Activated CD4-positive, alpha-beta T cell treated with anti-CD3 and anti-CD28 coated beads, Interleukin-2, amount 10 ng/mL, durations not matched to agents 7 days and 5 days (primary cell): ENCODE measurements at places on chromosomes 1 and 21.

- DNase-seq: no peak
These were observed 13.2 kb downstream of the TMEM269 start for GRCh38 chr1:42797979-42798378.

GRCh38 chr1:36753451-36753850 is 270.7 kb upstream of the CSF3R start:
- no peak for DNase-seq

- DNase-seq: no peak
These were observed 11.6 kb downstream of the KRTAP24-1 start for GRCh38 chr21:30271156-30271555.

- DNase-seq: no peak
These were observed 42.8 kb downstream of the CAPN9 start for GRCh38 chr1:230790026-230790425.

DNA sequence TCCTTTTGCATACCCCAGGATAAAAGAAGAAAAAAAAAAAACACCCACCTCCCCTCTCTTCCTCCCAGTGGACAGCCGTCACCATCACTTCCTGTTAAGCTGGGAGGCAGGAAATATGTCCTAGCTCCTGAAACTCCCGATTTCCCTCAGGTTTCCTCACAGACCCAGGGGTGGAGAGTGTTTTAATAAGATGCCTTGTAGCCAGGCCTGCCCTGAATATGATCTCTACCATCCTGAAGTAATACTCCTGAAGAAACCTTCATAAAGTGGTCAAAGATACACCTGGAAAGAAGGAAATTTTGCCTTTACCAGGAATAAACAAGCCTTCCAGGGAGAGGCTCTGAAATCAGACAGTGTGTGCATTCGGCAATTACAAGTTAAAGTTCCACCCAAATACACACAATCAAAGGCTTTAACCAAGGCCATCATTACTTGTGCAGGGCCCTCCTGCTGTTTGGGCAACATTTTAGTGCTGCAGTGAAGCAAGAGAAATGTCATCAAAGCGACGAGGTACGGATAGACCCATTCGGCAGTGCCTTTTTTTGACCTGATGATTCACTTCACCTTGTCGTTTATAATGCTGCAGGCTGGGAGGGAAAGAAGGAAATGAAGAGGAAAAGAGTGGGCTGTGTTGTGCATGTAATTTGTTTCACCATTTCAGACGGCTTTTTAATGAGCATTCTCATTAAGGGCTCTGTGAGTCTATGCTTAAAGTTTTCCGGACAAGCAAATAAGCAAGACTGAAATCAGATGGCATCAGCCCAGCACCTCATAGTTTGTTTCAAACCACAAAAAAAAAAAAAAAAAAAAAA is 41.0 kb upstream of the RASAL2 start:
- no peak for DNase-seq

DNA sequence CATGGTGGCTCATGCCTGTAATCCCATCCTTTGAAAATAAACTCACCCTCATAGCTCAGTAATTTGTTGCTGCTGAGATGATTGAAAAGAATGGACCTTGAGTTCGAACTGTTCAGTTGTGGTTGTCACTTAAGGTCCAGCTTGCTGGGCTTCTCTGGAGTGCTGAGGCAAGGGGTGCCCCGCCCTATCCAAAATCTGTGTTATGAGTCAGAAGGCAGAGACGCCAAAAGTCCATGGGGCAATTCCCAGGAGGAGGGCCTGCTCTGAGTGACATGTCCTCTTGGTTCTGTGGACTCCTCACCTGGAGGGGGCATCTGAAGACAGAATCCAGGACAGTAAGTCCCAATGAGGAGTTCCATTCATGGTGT is 64.8 kb downstream of the MYOM3 start:
- no peak for DNase-seq

DNA sequence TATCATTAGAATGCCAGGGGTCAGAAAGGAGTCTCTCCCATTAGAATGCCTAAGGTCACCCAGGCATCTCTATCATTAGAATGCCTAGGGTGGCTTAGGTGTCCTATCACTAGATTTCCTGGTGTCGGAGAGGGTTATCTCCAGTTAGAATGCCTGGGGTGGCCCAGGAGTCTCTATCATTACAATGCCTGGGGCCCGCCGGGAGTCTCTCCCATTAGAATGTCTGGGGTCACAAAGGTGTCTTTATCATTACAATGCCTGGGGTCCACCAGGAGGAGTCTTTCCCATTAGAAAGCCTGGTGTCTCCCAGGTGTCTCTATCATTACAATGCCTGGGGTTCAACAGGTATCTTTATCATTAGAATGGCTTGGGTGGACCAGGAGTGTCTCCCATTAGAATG is 56.2 kb downstream of the RNF187 start:
- no peak for DNase-seq

DNA sequence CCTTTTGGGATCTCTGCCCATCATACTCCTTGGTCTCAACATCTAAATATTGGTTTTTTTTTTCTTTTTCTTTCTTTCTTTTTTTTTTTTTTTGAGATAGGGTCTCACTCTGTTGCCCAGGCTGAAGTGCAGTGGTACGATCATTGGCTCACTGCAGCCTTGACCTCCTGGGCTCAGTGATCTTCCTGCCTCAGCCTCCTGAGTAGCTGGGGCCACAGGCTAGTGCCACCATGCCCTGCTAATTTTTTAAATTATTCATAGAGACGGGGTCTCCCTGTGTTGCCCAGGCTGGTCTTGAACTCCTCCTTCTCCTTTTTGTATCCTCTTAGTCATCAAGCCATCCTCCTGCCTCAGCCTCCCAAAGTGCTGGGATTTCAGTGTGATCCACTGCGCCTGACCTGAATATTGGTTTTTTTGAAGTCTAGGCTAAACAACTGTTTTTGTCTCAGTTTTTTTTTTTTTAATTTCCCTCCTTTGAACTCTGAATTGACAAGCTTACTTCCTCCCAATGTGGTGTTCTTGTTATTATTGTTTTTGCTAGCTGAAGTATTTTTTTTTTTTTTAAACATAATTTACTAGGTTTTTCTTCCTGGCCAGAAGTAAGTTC is 30.9 kb downstream of the MAPKAPK2 start:
- no peak for DNase-seq

DNA sequence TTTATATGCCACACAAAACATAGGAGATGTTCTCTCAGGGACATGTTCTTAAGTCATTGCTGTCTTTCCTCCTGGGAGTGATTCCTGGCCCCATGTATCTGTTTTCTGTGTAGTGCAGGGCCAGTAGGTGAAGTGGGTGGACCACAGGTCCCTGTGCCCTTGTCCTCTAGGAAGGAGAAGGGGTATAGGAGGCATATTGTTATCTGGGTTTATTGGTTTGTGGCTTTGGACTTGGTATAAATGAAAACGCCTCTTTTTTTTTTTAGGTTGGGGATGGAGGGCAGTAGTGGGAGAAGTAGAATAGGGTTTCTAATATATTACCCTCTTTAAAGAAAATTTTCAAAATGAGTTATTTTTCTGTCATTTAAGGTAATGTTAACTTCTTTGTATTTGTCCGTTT is 29.4 kb downstream of the DYRK1A start:
- no peak for DNase-seq

DNA sequence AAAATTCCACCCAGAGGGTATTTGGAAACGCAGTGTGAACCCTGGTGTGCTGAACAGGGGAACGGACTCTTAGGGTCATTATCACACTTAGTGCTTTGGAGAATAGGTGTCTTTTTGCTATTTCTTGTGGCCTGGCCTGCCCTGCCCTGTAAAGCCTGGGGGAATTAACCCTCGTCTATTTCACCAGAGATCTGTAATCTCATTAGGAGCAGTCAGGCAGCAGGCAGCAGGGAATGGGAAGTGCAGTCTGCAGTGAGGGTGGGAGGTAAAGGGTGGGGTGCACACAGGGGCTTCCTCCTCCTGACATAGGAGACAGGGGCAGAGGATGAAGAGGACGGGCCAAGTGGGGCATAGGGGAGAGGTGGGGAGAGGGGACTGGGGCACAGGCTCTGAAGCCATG is 1.1 kb upstream of the SLC1A7 start:
- DNase-seq: no peak

DNA sequence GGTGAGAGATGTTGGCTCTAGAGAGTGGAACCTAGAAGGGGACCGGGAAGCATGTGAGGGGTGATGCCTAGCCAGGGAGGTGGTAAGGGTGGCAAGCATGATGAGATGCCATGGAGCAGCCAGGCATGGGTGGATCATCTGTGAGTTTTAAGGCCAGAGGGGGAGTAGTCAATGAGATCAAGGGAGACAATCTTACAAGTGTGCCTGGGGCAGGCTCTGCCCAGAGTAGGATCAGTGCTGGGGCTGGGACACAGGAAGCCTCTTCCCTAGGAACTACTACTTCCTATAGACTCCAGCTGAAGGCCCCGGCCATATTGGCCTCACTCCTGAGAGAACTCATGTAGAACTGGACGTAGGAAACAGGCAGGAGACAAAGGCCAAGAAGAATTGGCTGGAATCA is 192.4 kb upstream of the CSF3R start:
- DNase-seq: no peak

- no peak for DNase-seq
These were observed 65.4 kb downstream of the AK4 start for GRCh38 chr1:65213271-65214023.

DNA sequence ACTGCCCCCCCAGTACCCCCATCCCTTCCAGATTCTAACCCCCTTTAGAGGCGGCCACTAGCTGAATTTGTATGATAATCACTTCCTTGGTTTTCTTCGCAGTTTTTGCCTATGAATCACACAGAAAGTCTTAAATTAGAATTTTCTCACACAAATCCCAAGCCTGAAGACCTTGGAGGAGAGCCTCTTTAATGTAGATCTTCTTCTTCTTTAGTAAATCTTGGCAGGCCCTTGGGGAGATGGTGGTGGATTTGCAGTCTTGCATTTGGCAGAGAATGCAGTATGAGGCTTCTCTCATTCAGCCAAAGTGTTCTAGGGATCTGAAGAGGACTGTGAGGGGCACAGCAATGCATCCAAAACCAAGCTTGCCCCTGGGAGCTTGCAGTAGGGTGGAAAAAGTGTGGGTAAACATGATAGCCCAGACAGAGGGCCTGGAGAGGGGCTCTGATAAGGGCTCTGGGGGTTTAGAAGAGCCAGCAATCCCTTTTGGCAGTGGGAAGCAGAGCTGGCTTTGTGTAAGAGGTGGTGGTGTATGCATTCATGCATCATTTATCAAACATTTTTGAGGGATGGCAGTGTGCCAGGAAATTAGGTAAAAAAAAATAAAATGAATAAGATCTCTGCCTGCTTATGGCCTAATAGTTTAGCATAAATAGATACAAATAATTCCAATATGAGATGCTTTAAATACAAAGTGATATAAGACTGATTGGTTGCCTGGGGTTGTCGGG is 7.7 kb upstream of the CDC42 start:
- no peak for DNase-seq

DNA sequence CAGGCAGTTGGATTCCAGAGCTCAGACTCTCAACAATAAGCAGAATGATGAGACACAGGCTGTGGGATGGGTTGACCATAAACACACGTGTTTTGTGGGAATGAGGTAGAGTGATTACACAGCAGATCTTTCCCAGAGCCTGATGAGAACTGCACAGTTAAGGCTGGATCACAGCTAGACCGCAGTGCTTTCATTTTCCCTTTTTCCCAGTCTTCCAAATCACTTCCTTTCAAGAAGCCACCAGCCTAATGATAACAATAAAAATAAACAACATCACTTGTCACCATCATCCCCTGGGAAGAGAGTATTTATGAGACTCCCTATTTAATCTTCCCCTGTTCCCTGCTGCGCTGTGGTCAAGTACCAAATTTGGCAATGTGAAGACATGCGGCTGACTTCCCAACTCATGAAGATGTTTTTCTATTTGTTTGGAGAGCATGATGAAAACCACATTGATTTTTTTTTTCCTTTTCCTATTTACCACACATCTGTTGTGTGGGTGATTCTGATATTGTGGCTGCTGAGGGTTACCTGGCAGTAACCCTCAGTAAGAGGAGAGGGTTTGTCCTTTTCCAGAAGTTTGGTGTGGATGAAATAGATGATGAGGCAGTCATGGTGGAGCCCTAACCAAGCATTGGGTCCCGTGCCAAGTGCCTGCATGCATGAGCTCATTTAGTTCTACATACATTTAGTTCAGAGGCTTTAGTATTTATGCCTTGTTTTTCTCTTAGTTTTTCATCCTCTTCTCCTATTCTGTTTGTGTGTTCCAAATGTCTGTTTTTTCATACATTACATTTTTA is 248.9 kb upstream of the HOOK1 start:
- no peak for DNase-seq

GRCh38 chr1:242178924-242179708 is 180.2 kb upstream of the MAP1LC3C start:
- DNase-seq: no peak

- peak; percentile 6 for DNase-seq
These were observed 1.1 kb downstream of the ZSWIM5 start for GRCh38 chr1:45205011-45205909.

GRCh38 chr21:22955559-22955958 is 1957.3 kb downstream of the NCAM2 start:
- DNase-seq: no peak

- no peak for DNase-seq
These were observed 6.0 kb downstream of the STYXL2 start for GRCh38 chr1:167099851-167100250.

GRCh38 chr1:228851193-228851592 is 115.9 kb downstream of the RHOU start:
- no peak for DNase-seq

- no peak for DNase-seq
These were observed 45.5 kb downstream of the PRDM15 start for GRCh38 chr21:41833497-41834115.

- DNase-seq: no peak
These were observed 516.6 kb downstream of the PTPRC start for GRCh38 chr1:199155166-199156019.

DNA sequence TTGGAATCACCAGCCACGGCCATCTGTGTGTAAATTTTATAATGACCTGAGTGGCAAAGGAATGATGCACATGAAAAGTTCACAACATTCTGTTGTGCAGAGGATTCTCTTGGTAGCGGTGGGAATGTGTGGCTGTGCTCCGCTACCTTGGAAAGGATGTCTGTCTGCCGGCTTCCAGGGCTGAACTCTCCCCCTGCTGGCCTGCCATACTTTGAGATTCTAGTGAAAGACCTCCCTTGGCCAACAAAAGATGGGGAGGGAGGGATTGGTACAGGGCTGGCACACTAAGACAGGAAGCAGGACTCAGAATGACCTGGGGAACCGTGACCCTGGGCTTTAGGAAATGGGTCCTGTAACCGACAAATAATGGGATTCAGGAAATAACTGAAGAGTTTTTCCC is 194.5 kb upstream of the PLD5 start:
- DNase-seq: no peak

DNA sequence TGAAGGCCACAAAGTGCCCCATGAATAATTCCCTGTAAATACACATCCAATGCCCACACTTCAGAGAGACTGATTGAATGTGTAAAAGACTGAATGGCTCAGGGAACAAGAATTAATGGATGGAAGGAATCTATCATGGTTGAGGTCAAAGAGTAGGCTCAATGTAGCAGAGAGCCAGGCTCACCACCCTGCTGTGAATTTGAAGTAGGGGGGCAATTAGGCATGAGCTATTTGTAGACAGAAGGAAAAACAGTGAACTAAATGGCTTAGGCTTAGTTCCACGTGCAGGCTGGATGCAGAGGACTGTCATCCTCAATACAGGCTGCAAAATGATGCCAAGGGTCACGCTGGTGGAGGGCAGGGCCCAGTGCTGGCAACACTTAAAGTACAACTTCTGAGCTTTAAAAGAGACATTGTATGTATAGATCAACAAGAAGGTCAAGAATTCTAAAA is 22.9 kb upstream of the IGSF3 start:
- DNase-seq: no peak

GRCh38 chr1:234614081-234614489 is 4.1 kb upstream of the IRF2BP2 start:
- no peak for DNase-seq

- DNase-seq: no peak
These were observed 4.9 kb downstream of the ADAMTSL4 start for GRCh38 chr1:150554086-150554452.

- DNase-seq: no peak
These were observed 141.0 kb downstream of the PBX1 start for GRCh38 chr1:164699815-164700491.
